RPMI7951 (cell line): ENCODE measurements at places on chromosomes 3 and 15. TPM values are rescaled to one million over a fixed set of nuclear protein-coding genes. Genes with fewer than 3 reads are reported as not detected.
A peak's percentile ranks its signal among the peaks of the same experiment; 100 is the strongest.

DNA sequence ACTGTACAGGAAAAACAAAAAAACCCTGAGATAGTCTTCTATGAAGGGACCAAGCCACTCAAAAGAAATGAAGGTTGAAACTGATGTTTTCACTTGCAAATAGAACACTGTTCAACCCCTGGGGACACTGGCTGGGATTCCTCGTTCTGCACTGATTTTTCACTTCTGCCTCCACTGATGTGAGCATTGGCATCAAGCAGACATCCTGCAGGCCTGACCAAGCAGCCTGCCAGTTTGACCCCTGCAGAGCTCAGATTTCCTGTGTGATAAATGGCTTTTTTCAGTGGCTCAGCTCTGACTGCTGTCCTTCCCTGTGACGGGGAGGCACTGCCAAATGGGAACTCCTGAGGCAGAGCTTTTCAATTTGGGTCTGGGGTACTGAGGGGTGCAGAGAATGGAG is 50.0 kb downstream of the RASGRP1 start:
- DNase-seq: peak; percentile 13

GRCh38 chr3:72031581-72031980 is 246.6 kb upstream of the PROK2 start:
- DNase-seq: peak; percentile 83

GRCh38 chr3:59545374-59545773 is 495.5 kb upstream of the CFAP20DC start:
- DNase-seq: no peak

GRCh38 chr3:44179246-44179645 is 62.4 kb upstream of the TOPAZ1 start:
- DNase-seq: no peak

DNA sequence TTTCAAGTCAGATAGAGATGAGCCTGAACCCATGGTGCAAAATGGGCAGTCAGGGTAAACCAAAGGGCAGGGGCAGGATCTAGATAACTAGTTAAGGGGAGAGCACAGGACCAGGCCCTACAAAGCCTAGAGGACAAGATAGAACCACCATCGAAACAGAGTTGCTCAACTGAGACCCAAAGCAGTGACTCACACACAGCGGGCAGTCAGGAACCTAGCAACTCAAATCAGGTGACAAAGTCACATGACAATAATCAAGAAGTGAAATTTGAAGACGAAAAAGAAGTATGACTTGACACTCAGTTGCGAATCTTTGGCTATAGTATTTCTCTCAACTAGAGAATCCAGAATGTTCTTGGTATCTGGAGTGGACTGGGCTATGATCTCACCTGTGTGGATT is 136.0 kb upstream of the PTPRG start:
- DNase-seq: no peak

The ANKUB1 gene
- 0.12 TPM in 1 of 2 replicates, not detected in the other for total RNA-seq
